Right lung (tissue), 10 donors: ENCODE measurements at places on chromosomes 3 and 15.

GRCh38 chr3:71299160-71299559, 284.4 kb downstream of the FOXP1 start:
- no peak for DNase-seq

GRCh38 chr15:92599394-92599970, 56.1 kb downstream of the FAM174B start:
- no peak for DNase-seq

DNA sequence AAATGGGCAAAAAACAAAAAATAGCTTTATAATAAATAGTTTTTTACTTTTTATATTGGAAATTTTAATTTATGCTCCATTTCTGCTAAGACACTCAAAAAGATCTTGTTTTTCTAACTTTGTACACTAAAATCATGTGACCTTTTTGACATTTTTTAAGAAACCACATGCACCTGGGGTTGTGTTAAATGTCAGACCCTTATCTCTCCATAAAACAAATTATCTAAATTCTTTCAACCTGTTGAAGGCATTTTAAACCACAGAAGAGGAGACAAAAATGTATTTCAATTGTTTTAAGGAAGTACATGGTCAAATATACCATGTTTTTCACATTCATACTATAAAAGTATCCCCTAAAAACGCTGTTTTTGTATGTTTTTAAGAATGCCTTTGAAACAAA, 29.2 kb downstream of the IFT80 start:
- DNase-seq, result no peak

DNA sequence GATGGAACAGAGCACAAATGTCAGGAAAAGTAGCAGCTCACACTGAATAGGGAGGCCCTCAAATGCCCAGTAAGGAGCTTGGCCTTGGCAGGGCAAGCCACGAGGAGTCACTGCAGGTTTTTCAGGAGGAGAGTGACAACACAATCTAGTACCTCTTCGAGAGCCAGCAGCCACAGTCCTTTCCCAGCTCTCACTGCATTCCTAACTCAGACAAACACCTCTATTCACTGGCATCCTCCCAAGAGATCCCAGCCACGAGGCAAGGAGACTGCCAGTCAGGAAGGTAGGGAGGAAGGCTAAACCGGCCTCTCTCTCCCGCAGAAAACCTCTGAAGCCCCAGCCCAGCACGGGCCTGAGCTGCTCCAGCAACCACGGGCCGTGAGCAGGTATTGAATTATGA, 146.0 kb upstream of the SMAD3 start:
- no peak for DNase-seq

GRCh38 chr15:68383161-68384074, 48.5 kb downstream of the ITGA11 start:
- DNase-seq, result no peak

GRCh38 chr15:70589221-70589620, 174.1 kb downstream of the UACA start:
- no peak for DNase-seq

DNA sequence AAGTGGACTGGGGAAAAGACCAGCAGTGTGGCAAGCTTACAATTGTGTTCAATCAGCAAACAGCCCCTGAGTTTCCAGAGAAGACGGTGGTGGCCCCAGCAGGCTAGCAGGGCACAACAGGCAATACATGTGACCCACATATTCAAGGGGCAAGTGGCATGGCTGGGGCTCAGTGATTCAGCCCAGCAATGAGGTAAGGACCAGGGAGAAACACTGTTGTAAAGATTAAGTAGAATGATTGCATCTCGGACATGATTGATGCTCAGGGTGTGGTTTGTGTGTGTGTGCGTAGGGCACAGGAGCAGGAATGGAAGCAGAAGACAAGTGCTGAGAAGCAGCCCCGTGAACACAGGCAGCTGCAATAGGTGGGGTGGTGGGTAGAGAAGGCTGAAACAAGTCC, 37.9 kb downstream of the KLHL6 start:
- no peak for DNase-seq

DNA sequence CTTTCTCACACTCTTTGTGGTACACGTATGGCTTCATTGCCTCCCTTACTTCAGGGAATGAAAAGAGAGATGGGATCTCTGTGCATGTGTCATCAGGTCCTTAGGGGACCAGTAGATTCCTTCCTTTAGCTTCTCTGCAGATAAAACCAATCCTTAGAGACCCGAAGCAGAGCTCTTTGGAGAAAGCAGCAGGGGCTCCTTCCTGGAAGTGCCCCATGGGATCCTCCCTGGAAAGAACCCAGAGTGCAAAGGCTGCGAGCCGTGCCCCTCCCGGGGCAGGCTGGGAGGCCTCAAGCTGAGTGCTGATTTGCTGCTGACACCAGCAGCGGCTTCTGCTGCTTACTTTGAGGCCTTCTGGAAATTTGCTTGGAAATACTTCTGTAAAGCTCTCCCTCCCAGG, 328.6 kb upstream of the RGMA start:
- DNase-seq, result no peak

DNA sequence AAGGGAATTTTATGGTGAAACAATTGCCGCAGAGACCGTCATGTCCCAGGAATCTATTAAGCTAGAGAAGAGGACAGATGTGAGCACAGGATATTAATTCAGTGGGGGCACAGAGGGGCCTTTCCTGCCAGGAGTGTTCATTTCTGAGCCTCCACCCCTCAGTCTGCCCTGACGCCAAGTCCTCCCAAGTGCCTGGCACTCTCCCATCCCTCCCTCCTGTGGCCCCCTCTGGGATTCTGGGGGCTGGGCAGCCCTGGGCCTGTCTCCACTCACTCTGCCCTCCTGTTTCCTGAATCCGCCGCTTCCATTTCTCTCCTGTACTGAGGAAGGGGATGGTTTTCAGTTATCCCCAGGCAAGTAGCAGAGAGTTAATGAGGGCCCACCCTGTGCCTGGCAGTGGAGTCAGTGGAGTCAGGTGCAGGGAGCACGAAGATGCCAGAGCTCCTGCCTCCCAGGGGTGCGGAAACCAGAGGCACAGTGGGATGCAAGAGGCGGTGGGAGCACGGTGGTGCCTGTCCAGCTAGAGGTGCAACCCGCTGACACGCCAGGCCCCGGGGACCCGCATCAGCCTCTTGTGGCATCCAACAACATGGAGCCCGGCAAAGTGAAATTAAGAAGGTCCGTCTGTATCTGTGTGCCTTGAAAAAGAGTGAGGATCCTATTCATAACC, 212.5 kb downstream of the XXYLT1 start:
- no peak for DNase-seq

DNA sequence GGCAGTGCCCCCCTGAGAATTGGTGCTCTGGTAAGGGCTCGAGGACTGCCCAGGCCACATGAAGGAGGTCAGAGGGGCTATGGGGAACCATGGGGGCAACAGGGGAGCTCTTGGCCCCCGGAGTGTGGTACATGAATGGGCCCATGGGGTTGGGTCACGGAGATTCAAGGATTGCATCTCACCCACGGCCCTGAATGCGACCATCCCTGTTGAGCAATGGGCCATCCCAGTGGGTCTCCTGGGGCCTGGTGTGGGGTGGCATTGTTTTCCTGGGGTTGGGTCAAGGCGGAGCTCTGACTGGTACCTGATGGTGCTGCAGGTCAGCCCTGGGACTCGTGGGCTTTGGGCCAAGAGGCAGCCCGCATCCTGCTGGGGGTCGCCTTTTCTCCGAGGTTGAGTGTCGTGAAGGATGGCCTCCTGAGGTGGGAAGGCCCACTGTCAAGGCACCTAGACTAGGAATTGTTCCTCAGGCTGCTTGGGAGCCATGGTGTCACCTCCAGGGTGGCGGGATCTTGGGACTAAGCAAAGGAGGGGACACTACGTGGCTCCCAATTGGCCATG, 198.3 kb downstream of the UBE3A start:
- no peak for DNase-seq

DNA sequence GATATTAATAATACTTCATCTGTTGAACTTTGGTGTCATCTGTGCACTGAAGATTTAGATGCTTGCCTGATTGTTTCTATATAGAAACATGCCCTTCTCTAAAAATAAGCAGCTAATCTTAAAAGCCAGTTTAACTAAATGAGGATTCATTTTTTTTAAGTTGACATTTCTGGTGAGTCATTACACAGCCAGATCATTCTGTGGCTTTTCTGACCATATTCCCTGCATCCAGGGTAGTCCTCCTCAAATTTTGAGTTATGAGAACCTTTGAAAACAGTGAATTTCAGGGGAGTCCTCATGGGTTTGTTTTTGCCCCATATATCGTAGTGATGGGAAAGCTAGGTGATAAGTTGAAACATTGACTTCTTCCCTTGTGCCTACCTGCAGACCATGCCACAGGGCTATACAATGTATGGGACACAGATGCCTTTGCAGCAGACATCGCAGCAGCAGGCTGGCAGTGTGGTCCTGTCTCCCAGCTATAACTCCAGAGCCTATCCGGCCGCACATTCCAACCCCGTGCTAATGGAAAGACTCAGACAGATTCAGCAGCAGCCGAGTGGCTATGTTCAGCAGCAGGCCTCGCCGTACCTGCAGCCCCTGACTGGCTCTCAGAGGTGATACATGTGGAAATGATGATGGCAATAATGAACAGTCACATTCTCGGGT, 26.5 kb upstream of the P2RY12 start:
- no peak for DNase-seq

GRCh38 chr15:89416339-89417183, 79.8 kb downstream of the RHCG start:
- peak; percentile 27 for DNase-seq
